Fibroblast of the conjunctiva (primary cell): ENCODE measurements at places on chromosomes 2 and 18.
A peak's percentile ranks its signal among the peaks of the same experiment; 100 is the strongest.

- no peak for DNase-seq
Observed at GRCh38 chr2:113376913-113377445, 60.5 kb upstream of the ZNG1B start.

- peak; percentile 22 for DNase-seq
Observed at GRCh38 chr2:113136828-113137775, 9.7 kb downstream of the IL1RN start.

DNA sequence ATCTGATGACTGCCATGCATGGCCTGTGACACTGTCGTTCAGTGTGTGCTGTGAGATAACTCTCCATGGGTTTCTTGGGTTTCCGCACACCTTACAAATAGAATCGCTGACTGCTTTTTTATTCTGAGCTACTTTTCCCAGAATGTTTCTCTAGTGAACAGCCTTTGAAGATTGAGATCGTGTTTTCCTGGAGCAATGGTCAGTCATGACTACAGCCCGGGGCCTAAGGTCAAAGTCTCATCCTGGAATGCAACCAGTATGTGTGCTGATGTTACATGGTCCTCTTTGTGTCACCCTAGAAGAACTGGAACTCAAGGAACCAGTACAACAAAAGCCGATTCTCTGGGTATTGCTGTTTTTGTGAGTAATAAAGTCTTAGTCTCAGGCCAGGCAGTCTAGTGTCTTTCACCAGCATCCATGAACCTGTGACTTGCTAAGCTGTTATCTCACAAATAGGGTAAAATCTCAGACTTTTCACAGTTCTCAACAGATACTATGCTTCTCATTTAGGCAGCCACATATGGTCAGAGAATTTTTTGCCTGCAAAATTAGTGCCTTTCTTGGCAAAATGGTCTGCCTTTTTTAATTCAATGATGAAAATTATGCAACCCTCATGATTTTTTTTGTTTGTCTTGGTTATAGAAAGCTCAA lies 124.9 kb upstream of the PIEZO2 start:
- DNase-seq: no peak

GRCh38 chr2:33267756-33268155 lies 208.7 kb upstream of the RASGRP3 start:
- peak; percentile 58 for DNase-seq

DNA sequence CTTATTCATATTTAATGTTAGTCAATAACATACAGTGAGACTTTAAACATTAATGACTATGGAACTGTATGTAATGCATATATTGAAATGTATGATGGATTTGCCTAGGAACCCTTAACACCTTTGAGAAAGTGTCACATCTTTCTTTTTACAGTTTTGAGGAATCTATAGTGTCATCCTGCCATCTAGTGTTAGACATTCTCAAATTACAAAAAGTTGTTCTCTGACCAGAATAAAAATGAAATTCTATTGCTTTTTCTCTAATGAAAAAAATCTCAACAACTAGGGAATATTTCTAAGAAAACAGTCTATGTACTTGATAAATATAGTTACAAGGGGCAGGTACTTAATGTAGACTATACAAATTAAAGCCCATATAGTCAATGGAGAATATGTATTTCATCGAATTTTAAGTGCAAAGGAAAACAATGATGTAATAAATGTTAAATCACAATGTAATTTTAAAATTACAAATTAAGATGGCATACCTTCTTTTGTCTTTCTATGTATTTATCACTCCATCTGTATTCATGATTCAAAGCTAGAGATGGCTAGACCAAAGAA lies 5.1 kb upstream of the CALCRL start:
- no peak for DNase-seq

GRCh38 chr2:108988796-108989713 lies at the start of gene EDAR:
Gene EDAR (minus strand): TSS chr2:108989220. CDS start chr2:108931014, 58,206 bp downstream.
- no peak for DNase-seq

DNA sequence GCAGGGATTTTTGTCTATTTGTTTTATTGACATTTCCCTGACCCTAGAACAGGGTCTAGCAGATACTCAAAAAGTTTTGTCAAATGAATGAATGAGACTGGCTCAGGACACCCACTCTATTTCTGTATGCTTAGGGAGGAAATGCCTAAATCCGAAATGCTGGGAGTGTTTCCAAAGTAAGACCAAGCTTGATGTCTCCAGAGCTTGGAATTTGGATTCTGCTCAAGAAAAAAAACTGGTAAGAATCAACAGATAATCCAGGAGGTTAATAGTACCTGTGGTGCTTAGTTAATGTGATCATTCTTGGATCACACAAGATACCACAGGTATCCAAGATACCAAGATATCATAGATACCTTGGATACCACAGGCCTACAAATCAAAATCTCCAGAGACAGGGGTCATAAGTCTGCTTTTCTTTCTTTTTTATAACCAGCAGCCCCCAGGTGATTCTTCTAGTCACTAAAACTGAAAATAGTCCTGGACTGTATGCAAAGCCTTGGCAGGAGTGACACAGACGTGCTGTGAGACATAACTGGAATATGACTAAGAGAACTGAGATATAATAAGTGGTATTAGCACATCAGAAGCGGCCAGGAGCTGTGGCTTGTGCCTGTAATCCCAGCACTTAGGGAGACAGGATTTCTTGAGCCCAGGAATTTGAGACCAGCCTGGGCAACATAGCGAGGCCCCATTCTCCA lies 39.9 kb upstream of the SP3 start:
- no peak for DNase-seq

- peak; percentile 14 for DNase-seq
Observed at GRCh38 chr18:67600181-67601180, 84.0 kb upstream of the DSEL start.

GRCh38 chr2:72132981-72133720 lies 14.5 kb downstream of the CYP26B1 start:
- no peak for DNase-seq

DNA sequence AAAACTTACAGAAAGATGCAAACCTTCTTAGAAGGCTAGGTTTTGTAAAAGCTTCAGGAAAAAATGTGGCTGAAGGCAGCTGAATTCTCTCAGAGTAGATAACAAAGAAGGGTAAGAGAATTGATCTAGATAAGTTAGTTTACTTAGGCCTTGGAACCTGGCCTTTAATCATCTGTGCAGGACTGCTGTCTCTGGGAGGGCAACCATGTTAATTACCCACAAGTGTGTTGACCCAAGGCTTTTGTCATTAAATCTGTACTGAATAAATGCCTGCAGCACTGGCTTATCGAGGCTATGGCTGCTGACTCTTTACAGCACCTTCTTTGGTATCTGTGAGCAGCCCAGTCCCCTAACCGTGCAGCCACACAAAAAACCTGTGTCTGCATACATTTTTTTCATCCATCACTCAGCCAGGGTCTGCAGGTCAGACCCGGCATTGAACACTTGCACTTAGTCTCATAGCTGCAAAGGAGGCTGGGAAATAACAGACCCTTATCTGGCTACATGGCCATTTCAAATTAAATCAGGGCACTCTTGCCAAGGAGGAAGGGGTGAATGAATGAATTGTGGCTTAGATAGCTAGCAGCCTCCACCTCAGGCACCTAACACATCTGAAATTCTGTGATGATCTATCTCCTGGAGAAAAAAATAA lies 120.2 kb upstream of the MSH2 start:
- DNase-seq: no peak

GRCh38 chr18:67845035-67845434 lies 328.5 kb upstream of the DSEL start:
- peak; percentile 3 for DNase-seq

DNA sequence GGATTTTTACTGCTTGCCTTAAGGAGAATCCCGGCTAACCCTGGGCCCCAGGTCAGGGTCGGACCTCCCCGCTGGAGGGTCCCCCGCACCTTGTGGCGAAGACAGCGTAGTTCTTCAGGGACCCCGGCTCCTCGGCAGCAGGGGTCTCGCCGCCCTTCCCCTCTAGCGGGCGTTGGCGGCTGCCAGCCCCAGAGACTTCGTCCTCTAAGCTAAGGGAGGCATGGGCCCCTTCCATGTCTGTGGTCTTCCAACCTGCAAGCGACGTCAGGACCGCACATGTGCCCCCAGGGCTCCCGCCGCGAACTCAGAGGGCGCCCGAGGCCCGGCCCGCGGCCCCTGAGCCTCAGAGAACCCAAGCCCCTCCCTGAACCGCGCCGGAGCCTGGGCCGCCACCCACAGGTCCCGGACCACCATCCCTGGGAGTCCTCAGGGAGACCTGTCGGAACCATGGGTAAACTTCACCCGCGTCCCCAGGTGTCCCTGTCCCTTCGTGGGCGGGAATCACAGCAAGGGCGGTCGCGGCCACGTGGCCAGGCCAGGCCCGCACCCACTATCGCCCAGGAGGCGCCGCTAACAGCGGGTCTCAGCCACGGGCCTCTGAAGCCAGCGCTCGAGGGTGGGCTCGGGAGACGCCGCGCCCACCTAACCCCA lies 562 bp downstream of the ANKMY1 start:
- DNase-seq: no peak

DNA sequence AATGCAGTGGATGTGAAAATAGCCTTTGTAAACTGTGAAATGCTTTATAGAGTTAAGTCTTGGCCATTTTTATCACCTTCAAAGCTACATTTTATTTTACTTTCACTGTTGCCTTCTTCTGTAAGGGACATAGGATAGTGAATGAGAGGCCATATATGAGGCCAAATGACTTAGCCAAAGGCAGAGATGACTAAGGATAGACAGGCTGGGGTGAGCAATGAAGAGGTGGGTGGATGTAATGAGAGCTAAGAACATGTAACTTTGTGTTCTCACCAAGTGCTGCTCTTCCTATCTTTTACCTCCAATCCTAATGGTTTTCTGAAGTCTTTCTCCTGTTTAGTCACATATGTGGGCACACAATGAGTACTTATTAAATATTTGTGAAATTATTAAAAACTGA lies 101.9 kb downstream of the MBD5 start:
- peak; percentile 24 for DNase-seq

GRCh38 chr2:193556766-193557470 lies 1362.2 kb upstream of the TMEFF2 start:
- no peak for DNase-seq

- no peak for DNase-seq
Observed at GRCh38 chr2:78029392-78029995, 507.3 kb upstream of the LRRTM4 start.

DNA sequence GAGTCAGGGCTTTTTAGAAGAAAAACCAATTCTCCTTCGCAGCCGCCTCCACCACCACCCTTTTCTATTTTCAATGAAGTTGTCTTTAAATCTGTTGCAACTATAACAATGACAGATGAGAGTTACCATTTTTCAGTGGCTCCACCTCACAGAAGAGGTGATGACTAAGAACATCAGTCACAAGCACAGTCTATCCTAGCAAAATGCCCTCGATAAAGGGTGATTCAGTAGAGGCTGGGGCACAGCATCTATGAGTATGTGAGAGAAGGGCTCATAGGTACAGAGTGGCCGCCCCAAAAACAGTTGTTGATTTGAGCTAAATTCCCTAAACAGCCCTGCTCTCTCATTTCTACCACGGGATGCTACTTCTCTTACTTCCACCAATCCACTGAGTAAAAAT lies 310.8 kb upstream of the MGAT5 start:
- DNase-seq: no peak

- DNase-seq: no peak
Observed at GRCh38 chr2:199946196-199946595, 9.1 kb downstream of the TYW5 start.

GRCh38 chr2:191222952-191223351 lies 22.3 kb upstream of the MYO1B start:
- no peak for DNase-seq

GRCh38 chr2:235347691-235348090 lies 146.2 kb upstream of the AGAP1 start:
- DNase-seq: peak; percentile 44

- no peak for DNase-seq
Observed at GRCh38 chr2:52454962-52455361, 1312.6 kb upstream of the CHAC2 start.

DNA sequence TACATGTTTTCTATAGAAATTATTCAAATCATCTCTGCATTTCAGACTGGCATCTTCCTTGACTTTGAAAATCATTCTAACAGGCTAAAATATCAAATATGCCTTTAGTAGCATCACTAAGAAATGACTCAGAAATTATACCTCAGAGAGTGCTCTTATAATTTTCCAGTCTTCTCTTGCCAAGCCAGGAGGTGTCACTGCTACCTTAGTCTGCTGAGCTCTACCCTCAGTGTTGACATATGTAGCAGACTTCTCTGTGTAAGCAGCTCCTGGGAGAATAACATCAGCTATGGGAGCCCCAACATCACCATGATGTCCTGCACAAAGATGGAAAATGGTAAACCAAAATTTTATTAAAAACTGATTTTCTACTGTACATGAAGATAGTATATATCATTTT lies 31.6 kb downstream of the NDUFS1 start:
- no peak for DNase-seq

GRCh38 chr2:17270894-17271293 lies 247.3 kb downstream of the RAD51AP2 start:
- DNase-seq: no peak

- DNase-seq: no peak
Observed at GRCh38 chr2:207167099-207167923, 1.6 kb upstream of the KLF7 start.

- DNase-seq: no peak
Observed at GRCh38 chr18:61334951-61335683, 1.9 kb downstream of the CDH20 start.

DNA sequence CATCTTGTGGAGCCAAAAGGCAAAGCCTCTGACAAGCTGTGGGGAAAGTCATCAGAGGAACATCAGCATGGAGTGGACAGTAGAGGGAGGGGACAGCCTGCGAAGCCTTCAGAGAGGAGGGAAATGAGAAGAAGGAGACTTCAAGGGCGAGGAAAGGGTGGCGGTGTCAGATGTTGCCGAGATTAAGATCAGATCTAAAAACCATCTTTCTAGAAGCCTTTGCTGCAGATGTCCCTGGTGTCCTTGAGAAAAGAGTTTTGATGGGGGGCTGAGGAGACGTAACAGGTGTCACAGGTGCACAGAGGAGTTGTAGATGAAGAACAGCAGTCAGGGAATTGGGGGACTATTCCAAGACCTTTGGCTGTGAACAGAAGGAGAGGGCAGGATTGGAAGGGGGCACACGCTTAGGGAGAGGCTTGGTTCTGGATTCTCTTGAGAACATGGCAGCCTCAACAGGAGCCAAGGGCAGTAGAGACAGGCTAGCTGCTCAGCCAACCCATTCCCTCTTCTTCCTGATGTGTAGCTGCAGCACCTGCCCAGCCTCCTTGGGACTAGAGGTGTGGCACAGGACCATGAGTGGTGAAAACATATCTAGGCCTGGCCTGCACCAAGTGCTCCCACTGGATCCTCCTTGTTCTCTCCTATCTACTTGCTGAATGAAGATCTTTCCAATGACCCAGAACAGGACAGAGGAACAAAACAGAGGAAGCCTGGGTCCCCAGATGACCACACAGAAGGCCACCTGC lies 22.7 kb upstream of the NCL start:
- no peak for DNase-seq

- no peak for DNase-seq
Observed at GRCh38 chr18:37364237-37364636, 201.4 kb downstream of the CELF4 start.

GRCh38 chr2:240399419-240400324 lies 35.8 kb upstream of the GPC1 start:
- no peak for DNase-seq

- no peak for DNase-seq
Observed at GRCh38 chr18:78639006-78639950, 340.3 kb upstream of the SALL3 start.

GRCh38 chr2:19835781-19836281 lies 66.0 kb downstream of the TTC32 start:
- DNase-seq: no peak
